Type B pancreatic cell (in vitro differentiated cells): ENCODE measurements at places on chromosomes 6 and 20. TPM values are rescaled to one million over a fixed set of nuclear protein-coding genes. Genes with fewer than 3 reads are reported as not detected.

CLDN20 gene
- not detected in 2 replicates for total RNA-seq

DNA sequence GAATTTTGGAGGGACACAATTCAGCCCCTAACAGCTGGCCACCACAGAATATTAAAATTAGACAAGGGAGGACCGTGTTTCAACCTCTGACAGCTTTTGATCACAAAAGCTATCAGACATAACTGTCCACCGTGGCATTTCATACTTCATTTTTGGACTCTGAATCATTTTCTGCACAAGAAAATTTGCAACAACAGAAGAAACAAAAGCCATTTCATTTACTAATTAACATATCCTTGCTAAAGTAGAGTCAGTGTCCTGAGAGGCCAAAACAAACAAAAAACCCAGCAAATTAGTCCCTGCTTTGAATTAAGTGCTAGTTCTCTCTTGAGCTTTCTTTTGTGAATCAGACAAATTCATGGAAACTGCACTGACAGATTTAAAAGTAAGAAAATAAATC lies 17.6 kb upstream of the COL12A1 start:
- H3K36me3 ChIP-seq, result no peaks in the 10 kb centered on the region
- no peak overlapping the region for H3K4me3 ChIP-seq
- no peak overlapping the region for H3K27ac ChIP-seq
- H3K4me1 ChIP-seq, result no peaks in the 10 kb centered on the region
- no peak for DNase-seq

PPP1R16B gene
- 0.31 TPM in 1 of 2 replicates, not detected in the other for total RNA-seq

GRCh38 chr6:6891125-6891721 lies 216.5 kb upstream of the RREB1 start:
- H3K27ac ChIP-seq, result peak overlapping the region; percentile 91
- H3K4me3 ChIP-seq, result no peak overlapping the region
- H3K36me3 ChIP-seq, result no peaks in the 10 kb centered on the region
- H3K27me3 ChIP-seq, result no peaks in the 10 kb centered on the region
- H3K4me1 ChIP-seq, result peaks cover 10% of the 10 kb centered on the region

DNA sequence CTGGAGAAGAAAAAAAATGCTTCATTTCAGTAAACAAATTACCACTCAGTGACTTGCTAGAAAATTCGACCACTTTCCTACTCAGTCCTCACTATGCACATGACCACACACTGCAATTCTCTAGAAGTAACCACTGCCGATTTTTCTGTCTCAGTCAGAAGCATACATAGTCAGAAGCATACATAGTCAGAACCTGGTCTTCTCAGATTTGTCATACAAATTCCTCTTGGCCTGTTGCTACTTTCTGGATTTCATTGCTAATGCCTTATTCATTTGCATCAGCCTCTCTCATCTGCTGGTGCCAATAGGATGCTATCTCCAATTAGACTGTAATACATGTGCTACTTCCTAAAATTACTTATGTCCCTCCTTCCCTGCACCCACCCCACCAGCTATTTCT lies 10.2 kb upstream of the KIF16B start:
- no peaks in the 10 kb centered on the region for H3K36me3 ChIP-seq
- peaks cover 20% of the 10 kb centered on the region for H3K4me1 ChIP-seq
- H3K27ac ChIP-seq, result no peak overlapping the region
- DNase-seq, result no peak
- H3K4me3 ChIP-seq, result no peak overlapping the region

GRCh38 chr6:37657112-37657886 lies 40.4 kb downstream of the MDGA1 start:
- no peaks in the 10 kb centered on the region for H3K4me1 ChIP-seq
- no peak overlapping the region for H3K4me3 ChIP-seq
- no peak overlapping the region for H3K27ac ChIP-seq
- H3K36me3 ChIP-seq, result peaks cover 13% of the 10 kb centered on the region
- peaks cover 5% of the 10 kb centered on the region for H3K27me3 ChIP-seq

DNA sequence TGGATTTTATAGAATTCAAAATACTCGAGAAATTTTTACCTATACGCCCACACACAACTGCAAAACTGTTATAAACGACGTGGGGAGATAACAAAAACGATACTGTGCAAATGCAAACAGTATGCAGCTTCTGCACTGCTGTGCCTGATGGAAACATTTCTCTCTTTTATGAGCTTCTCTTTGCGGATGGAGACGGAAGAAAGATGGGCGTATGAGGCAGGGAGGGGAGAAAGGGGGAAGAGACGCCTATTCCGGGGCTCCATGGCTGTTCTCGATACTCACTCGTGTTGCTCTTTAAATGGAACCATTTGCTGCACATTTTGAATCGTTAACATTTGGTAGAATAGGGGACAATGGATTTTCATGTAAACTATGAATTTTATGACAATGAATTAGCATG lies 69.1 kb upstream of the EXOC2 start:
- H3K27ac ChIP-seq, result no peak overlapping the region
- H3K4me3 ChIP-seq, result no peak overlapping the region
- no peaks in the 10 kb centered on the region for H3K4me1 ChIP-seq
- H3K36me3 ChIP-seq, result no peaks in the 10 kb centered on the region
- peaks cover 22% of the 10 kb centered on the region for H3K27me3 ChIP-seq
- no peak for DNase-seq

DNA sequence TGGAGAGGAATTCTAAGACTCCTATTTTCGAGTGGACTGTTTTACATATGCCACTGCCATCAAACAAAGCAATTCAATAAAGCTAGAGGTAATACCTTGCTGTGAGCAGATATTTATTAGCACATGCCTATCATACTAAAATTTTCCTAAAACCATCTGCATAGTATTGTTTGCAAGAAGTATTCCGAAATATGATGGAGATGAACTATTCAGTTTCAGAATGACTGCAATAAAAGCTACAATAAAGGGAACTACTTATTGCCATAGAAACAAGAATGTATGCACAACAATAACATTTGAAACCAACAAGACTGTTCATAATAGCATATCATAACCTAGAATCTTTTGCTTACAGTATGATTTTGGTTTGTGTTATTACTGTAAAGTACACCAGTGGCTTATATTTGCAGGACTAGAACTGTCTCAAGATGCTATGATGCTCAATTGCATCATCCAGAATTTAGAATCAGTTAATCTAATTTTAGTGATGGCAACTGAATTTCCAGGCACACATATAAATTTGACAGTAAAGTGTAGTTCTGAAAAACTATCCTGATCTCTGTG lies 144.3 kb downstream of the GRIK2 start:
- H3K36me3 ChIP-seq, result no peaks in the 10 kb centered on the region
- H3K27me3 ChIP-seq, result no peaks in the 10 kb centered on the region
- no peak overlapping the region for H3K4me3 ChIP-seq

GRCh38 chr6:35493307-35493983 lies 3.4 kb downstream of the TEAD3 start:
- no peak for DNase-seq
- peaks cover 44% of the 10 kb centered on the region for H3K4me1 ChIP-seq
- no peaks in the 10 kb centered on the region for H3K36me3 ChIP-seq

DNA sequence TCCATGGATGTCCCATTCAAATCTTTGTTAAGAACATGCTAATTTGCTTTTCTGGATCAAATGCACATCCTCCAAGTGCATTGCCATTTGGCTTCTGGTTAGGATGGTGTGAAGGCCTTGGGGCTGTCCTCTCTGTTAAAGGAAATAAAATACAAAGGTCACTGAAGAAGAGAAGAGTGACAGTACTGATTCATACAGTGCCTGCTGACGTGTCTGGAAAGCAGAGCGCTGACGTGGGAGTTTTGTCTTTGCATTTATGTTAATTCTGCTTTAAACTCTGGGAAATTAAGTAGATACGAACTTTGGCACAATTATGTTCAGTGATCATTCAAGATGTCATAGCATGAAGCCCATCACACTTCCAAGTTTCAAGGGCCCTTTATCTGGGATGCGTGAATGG lies 33.2 kb downstream of the SYNDIG1 start:
- no peaks in the 10 kb centered on the region for H3K36me3 ChIP-seq
- peaks cover 20% of the 10 kb centered on the region for H3K4me1 ChIP-seq
- H3K4me3 ChIP-seq, result no peak overlapping the region
- no peak overlapping the region for H3K27ac ChIP-seq
- no peak for DNase-seq
- H3K27me3 ChIP-seq, result peaks cover 3% of the 10 kb centered on the region

PABPC1L gene
- total RNA-seq, result 57.4 and 83.4 TPM in 2 replicates

DNA sequence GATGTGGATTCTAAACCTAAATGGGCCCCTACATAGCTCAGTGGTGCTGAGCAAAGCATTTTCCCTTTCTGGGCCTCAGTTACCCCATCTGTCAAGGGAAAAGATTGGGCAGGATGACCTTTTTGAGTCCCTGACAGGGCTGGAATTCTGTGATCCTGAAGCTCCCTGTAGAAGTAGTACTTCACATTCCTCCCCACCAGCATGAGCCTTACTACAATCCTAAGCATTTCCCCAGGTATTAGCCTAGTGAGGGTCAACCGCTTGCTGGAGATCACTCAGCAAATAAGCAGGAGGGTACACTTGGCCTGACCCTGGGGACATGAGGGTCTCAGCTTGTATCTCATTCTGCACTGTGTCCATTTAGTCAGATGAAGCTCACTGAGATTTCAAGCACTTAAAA lies 13.4 kb downstream of the NDRG3 start:
- no peak overlapping the region for H3K4me3 ChIP-seq
- DNase-seq, result no peak
- H3K4me1 ChIP-seq, result peaks cover 11% of the 10 kb centered on the region
- H3K27me3 ChIP-seq, result no peaks in the 10 kb centered on the region

GRCh38 chr20:24206995-24207394 lies 218.4 kb upstream of the GGTLC1 start:
- H3K4me1 ChIP-seq, result peaks cover 9% of the 10 kb centered on the region
- H3K36me3 ChIP-seq, result no peaks in the 10 kb centered on the region
- H3K27me3 ChIP-seq, result peaks cover 32% of the 10 kb centered on the region
- no peak for DNase-seq
- H3K4me3 ChIP-seq, result no peak overlapping the region
- no peak overlapping the region for H3K27ac ChIP-seq

TRERF1 gene
- 9.7 and 13.2 TPM in 2 replicates for total RNA-seq

MUC21 gene
- total RNA-seq, result 0.43 and 0.65 TPM in 2 replicates

GRCh38 chr6:25959890-25960536 lies 2.6 kb upstream of the TRIM38 start:
- peaks cover 14% of the 10 kb centered on the region for H3K4me1 ChIP-seq
- DNase-seq, result no peak
- H3K27me3 ChIP-seq, result no peaks in the 10 kb centered on the region
- no peak overlapping the region for H3K4me3 ChIP-seq
- no peak overlapping the region for H3K27ac ChIP-seq

REM1 gene
- not detected in 2 replicates for total RNA-seq

DNA sequence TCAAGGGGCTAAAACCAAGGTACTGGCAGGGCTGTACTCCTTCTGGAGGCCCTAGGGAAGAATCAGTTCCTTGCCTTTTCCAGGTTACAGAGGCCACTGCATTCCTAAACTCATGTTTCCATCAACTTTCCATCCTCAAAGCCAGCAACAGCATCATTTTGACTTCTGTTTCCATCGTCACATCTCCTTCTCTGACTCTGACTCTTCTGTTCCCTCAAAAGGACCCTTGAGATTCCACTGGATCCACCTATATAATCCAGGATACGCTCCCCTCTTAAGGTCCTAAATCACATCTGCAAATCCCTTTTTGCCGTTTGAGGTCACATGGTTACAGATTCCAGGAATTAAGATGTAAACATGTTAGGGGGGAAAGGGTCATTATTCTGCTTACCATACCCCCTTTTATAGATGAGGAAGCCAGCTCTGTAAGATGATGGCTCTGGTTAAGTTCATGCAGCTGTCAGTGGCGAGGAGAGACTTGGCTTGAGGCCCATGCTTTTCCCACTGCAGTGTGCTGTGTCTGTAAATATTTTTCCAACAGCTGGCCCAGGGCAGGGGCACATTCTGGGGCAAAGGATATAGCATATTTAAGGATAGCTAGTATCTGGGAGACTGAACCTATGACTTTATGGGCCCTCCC lies 114.6 kb downstream of the TNFRSF21 start:
- H3K27me3 ChIP-seq, result peaks cover 4% of the 10 kb centered on the region
- H3K4me3 ChIP-seq, result no peak overlapping the region
- H3K27ac ChIP-seq, result no peak overlapping the region

DNA sequence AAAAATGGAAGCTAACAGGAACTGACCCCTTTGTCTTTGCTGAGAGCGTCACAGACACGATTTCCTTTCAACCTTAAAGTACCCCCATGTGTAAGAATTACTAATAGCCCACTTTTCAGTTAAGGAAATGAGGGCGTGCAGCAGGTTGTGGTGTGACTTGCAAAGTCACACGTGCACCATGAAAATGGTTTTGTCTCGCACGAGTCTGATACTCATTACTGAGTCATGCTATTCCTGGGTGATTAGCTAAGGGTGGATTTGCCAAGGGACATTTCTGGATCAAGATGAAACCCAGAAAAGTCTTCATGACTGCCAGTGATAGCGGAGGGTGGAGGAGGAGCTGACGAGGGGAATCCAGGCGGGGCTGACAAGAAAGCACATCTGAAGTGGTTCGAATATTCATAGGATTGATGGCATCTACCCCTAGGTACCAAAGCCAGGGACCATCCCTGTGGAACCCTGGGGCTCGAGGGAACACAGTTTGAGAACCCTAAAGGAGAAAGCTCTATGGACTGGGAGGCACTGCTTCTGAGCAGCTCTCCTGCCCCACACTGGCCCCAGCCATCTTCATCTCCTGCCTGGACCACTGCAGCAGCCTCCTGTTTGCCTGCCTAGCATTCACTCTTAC lies 12.1 kb upstream of the NFATC2 start:
- peaks cover 24% of the 10 kb centered on the region for H3K27me3 ChIP-seq
- H3K4me3 ChIP-seq, result no peak overlapping the region
- DNase-seq, result no peak
- no peak overlapping the region for H3K27ac ChIP-seq
- H3K4me1 ChIP-seq, result no peaks in the 10 kb centered on the region

DNA sequence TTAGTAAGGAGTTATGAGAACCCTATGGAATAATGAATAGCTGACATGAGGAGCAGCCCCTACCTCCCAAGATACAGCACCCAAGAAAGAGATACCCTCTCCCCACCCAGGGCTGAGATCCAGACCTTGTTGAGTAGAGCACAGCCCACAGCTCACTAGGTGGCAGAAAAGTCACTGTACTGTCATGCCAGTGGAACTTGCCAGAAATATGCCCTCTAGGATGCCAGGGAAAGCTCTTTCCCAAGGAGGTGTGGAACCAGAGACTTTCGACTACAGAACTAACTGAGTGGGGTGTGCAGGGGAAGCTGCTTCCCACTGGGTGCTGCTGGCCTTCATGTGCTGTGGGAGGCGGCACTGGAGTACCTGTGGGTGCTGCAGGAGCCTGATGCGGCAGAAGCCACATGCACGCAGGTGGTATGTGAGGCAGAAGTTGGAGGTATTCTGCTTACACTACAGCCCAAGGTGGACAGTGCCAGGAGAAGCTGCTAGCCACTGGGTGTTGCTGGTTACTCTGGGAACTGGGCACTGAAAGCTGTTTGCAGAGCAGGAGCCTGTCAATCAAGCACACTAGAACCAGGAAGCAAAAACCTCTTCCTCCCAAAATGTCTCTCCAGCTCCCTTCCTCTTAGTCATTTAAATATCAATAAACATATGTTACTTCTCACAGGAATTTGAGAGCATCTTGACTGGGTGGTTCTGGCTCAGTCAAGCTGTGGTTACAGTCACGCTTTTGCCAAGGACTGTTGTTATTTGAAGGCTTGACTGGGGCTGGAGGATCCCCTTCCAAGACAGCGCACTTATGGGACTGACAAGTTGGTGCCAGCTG lies 17.8 kb downstream of the ARMC12 start:
- H3K36me3 ChIP-seq, result no peaks in the 10 kb centered on the region
- H3K4me3 ChIP-seq, result no peak overlapping the region
- no peak overlapping the region for H3K27ac ChIP-seq
- DNase-seq, result no peak
- peaks cover 15% of the 10 kb centered on the region for H3K27me3 ChIP-seq
- H3K4me1 ChIP-seq, result no peaks in the 10 kb centered on the region

FRK gene
- total RNA-seq, result 6.2 and 13.2 TPM in 2 replicates

CYP24A1 gene
- total RNA-seq, result 7.1 and 21.1 TPM in 2 replicates

- peaks cover 25% of the 10 kb centered on the region for H3K4me1 ChIP-seq
- DNase-seq, result no peak
- H3K4me3 ChIP-seq, result no peak overlapping the region
- no peaks in the 10 kb centered on the region for H3K27me3 ChIP-seq
Observed at GRCh38 chr6:34323300-34323699, 69.2 kb downstream of the NUDT3 start.
